CD4-positive, alpha-beta T cell treated with Interleukin-17A for 1 hour (primary cell): ENCODE measurements at places on chromosomes 7 and 10.

- DNase-seq, result no peak
Measured at GRCh38 chr10:112230325-112230988, 46.9 kb upstream of the GPAM start.

DNA sequence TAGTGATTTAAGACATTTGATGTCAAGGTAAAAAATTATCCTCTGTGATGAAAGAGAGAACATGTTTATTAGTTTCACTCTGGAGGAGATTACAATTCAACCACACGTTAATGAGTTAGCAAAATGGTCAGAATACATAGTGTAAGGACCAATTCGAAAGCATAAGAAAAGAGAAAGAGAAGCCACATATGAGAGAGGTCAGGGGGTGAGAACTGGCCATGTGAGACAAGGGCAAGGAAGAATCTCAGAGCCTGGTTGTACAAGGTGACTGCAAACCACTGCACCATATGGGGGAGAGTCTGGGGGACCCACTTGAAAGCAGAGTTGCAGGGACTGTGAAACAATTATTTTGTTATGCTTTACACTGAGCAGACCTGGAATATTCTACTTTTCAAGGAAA lies 27.7 kb upstream of the BET1 start:
- no peak for DNase-seq

DNA sequence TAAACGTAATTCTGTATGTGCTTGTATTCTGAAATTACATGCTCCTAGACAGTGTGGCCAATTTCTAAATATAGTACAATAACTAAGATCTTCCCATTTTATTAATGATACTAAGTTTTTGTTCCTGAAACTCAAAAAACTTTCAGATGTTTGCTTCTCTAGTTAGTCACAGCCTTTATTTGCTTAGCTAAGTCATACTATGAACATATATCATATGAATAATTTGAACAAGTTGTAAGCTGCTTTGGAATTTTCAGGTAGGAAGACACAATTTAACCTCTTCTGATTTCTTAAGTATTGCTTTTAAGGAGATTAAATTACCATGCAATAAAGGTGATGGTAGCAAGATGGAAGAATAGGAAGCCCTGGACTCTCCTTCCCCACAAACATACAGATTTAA lies 148.7 kb downstream of the AMPH start:
- DNase-seq, result no peak

DNA sequence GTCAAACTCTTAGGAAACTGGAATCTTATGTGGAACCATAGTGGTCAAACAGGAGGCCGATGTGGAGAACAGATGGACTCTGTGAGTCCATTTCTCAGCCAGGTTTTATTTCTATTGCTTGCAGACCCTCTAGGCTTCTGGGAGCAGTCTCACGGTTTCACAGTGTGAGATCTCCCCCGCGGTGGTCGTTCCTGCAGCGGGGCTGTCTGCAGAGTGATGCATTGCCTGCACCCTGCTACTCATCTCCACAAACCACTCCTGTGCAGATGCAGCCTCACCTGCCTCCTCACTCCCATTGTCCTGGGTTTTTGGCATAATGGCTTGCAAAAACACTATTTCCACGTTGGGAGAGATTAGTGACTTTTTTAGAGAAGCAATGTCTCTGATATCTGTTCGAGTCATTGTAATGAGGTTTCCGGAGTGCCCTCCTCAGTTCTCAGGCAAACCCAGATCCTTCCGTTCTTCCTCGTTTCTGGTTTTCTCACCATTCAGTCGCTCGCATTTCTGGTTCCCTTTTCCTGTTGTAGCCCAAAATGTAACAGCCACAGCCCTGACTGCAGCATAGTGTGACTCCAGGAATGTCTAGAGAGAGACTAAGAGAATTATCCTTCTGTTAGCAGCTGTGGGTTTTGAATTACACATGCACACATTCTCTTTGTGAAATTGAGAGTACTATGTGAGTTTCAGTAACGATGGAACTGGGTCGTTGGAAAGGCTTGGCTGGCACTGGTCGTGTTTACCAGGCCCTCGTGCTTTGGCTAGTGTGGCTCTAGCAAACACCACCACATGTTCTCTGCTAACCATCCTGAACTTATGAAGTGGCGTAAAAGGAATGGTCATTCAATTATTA lies 30.2 kb downstream of the ACADSB start:
- no peak for DNase-seq

DNA sequence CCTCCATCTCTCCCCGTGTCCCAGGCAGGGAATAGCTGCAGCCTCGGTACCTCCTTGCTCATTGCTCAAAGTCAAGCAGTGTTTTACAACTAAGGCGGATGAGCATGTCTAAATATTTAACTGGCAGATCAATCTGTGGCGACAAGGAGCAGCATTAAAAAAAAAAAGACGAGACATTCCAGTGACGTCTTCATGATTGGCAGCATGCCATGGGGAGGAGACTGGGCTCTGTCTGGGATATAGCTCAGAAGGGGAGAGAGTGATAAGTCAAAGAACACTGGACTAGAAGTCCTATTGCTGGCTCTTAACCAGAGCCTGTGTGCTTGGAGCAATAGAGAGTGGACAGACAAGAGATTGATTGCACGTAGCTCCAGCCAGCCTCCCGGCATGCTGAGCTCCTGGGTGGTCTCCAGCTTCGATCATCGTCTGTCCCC lies 287.5 kb upstream of the PODXL start:
- DNase-seq, result no peak

- no peak for DNase-seq
Measured at GRCh38 chr10:36114913-36115312, 472.8 kb upstream of the FZD8 start.

GRCh38 chr10:76178532-76179292 lies 747.3 kb downstream of the LRMDA start:
- no peak for DNase-seq

DNA sequence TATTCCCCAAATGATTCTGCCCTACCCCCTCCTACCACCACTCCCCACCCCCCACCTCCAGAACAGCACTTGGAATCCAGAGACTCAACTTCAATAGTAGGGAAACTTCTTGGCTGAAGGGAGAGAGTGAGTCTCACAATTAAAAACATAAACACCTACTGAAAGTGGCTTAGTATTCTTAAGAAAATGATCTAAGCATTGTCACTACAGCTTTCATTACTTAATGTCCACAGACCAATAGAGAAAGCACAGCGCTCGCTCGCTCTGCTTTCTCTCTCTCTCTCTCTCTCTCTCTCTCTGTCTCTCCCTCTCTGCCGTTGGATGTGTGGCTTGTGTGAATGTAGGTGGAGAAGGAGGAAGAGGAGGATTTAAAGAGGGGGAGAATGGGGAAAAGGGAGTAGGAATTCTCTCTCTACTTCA lies 1.5 kb upstream of the SEMA3A start:
- no peak for DNase-seq
